ENCODE measurements at places on chromosomes 3 and 15.

GRCh38 chr3:45055411-45056143 is 29.5 kb downstream of the CLEC3B start:
- peak; percentile 89 for DNase-seq

GRCh38 chr3:141073580-141073979 is 22.4 kb downstream of the SPSB4 start:
- no peak for DNase-seq

DNA sequence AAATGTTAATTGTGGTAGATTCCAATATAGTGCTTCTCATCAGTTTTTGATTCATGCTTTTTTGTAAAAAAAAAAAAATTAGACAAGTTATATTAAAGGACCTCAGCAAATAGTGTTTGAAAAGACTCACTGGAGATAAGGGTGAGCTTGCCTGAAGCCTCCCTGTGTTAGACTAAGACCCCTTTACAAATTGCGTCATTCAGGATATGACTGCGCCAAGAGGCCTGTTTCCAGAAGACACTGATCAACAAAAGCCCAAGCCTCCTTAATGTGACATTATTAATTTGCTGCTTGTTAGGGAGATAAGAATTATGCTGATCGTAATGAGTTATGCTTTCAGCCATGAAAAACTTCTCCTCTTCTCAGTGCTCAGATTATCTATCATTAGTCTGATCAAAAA is 13.0 kb upstream of the DNAJC13 start:
- no peak for DNase-seq

DNA sequence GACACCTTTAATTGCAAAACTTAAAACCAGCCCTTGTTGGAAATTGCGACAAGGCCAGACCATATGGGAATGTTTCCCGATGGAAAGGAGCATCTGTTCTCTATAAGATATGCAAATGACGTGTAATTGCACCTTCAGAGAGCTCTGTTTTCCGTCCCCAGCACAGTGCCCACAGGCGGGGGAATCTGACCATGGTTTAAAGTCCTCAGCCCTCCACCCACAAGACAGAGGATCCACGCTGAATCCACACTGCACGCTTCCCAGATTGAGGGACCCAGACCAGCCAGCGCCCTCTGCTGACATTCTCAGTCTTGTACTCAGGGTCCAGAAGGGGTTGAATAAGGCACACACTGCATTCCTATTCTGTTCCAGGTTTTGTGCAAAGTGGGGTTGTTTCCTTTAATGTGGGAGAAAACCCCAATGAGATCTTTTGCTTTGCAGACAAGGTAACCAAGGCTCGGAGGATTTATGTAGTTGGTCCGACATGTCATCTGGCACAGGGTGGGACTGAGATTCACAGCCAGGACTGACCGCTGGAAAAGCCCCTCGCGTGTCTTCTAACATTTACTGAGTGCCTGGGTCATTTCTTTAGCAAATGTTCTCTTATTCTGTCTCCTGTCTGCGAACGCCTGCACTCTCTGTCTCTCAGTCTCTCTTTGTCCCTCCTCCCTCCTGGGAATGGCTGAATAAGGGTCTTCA is 36.8 kb upstream of the KLHL25 start:
- DNase-seq: peak; percentile 30

DNA sequence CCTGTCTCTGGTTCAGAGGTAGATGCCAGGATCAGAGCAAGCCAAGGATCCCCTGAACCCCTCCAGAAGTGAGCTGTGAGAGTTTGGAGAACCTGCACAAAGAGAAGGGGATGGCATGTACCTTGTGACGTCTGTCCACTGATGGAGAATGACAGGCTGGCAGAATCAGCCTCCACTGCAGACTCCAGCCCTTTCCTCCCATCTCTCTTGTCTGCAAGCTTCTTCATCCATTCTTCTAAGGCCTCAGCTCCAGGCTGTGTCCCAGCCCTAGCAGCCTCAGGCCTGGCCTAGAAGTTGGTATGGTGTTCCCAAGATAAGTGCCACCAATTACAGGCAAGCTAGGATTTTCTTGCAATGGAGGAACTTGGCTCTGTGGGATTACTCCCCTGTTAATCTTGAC is 8.6 kb downstream of the GALNT15 start:
- no peak for DNase-seq

All from astrocyte (in vitro differentiated cells and primary cell).